ENCODE measurements at places on chromosomes 16 and 17.

- no peak for DNase-seq
These were observed 24.3 kb upstream of the MGAT5B start for GRCh38 chr17:76843703-76844484.

DNA sequence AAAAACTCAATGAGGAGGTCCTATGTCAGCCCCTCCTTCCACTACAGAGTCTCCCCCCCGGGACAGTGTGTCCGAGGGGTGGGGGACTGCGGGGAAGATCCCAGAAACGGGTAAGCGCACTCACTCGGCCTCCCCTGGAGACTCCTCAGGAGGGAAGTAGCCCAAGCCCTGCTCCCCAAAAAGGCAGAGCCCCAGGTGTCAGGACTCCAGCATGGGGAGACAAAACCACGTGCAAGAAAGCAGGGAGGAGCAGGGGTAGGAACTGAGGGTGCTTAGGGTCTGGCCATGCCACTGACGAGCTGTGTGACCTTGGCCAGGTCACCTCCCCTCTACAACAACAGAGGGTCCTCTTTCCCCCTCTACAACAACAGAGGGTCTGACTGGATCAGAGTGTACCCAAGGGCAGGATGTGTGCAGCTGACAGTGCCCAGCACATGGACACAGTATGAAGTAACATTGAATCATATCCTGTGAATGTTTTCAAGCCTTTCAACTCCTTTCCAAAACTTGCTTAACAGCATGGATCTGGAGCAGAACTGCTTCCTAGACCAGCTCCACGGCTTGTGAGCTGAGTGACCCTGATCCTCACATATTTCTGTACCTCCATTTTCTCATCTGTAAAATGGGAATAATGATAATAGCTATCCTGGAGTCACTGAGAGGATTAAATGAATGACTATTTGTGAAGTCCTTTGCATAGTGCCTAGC lies 2.1 kb upstream of the NAGS start:
- DNase-seq = peak; percentile 38

- no peak for DNase-seq
These were observed 507 bp downstream of the FHOD1 start for GRCh38 chr16:67246756-67247191.

DNA sequence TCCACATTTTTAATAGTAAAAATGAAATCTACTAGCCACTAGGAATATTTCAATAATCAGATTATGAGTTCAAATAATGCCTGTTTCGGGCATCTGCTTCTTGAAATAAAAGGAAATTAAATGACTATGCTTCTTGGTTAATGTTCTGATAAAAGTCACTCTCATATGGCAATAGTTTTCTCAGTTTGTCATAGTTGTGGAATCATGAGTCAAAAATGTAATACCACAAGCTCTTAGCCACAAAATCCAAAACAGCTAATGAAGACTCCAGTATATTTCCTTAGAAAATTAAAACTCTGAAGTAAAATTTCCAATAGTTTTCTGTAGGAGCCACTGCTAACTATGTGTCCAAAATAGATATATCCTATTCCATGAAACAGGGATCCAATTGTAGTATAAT lies 676.3 kb upstream of the CDH8 start:
- DNase-seq = no peak

DNA sequence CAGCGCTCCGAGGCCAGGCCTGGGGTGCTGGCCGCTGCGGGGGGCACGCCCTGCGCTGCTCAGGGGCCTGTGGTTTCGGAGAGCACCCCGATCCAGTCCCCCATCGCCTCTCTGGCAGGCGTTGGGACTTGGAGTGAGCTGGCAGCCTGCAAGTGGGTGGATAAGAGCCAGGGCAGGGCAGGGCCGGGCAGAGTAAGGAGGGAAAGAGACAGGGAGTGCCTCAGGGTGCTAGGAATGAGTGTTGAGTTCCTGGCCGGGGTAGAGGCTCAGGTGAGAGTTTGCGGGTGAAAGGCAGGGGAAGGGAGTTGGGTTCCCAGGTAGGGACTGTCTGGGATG lies 1.3 kb downstream of the CDH13 start:
- no peak for DNase-seq
